H7 (cell line): ENCODE measurements at places on chromosomes 6 and 20.

GRCh38 chr20:25199473-25200260 is 4.2 kb downstream of the ENTPD6 start:
- no peak for DNase-seq

DNA sequence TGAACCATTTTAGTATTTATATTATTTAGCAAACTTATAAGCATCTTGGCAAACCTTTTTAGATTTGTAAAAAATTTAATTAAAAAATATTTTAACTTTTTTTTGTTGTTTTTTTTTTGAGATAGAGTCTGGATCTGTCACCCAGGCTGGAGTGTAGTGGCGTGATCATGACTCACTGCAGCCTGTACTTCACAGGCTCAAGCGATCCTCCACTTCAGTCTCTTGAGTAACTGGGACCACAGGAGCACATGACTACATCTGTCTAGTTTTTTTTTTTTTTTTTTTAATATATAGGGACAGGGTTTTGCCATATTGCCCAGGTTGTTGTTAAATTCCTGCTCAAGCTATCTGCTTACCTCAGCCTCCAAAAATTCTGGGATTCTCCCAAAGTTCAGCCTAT is 161.1 kb downstream of the EYS start:
- no peak for DNase-seq

- DNase-seq = no peak
Measured at GRCh38 chr6:39152262-39152661, 37.3 kb upstream of the SAYSD1 start.

DNA sequence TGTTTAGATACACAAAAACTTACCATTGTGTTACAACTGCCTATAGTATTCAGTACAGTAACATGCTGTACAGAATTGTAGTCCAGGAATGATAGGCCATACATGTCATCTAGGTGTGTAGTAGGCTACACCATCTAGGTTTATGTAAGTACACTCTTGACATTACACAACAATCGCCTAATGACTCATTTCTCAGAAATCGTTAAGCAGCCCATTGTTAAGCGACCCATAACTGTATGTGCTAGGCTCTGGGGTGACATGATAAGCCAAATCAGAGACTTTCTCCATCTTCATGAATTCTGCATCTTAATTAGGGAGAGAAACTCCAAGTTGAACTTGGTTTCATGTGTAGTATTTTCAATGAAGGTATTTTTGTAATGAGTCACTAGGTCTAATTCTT is 17.2 kb downstream of the STK35 start:
- no peak for DNase-seq

DNA sequence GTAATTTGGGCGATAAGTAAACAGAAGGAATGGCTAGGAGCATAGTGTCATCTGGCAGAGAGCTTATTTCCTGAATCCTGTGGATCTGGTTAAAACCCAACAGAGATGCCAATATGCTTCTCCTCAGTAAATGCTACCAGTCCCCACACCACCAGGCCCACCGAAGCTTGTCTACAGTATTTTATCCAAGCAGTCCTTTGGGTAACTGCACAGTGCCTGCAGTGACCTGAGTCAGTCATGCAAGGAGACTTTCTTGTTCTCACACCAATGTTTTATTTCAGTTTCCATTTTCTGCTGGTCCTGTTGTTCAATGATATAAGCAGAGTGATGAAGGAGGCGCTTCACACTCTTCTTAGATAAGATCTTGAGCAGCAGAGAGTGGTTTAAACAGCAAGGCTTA is 326.3 kb downstream of the RIMS1 start:
- no peak for DNase-seq

GRCh38 chr6:144681334-144681733 is 396.2 kb downstream of the UTRN start:
- DNase-seq = no peak

DNA sequence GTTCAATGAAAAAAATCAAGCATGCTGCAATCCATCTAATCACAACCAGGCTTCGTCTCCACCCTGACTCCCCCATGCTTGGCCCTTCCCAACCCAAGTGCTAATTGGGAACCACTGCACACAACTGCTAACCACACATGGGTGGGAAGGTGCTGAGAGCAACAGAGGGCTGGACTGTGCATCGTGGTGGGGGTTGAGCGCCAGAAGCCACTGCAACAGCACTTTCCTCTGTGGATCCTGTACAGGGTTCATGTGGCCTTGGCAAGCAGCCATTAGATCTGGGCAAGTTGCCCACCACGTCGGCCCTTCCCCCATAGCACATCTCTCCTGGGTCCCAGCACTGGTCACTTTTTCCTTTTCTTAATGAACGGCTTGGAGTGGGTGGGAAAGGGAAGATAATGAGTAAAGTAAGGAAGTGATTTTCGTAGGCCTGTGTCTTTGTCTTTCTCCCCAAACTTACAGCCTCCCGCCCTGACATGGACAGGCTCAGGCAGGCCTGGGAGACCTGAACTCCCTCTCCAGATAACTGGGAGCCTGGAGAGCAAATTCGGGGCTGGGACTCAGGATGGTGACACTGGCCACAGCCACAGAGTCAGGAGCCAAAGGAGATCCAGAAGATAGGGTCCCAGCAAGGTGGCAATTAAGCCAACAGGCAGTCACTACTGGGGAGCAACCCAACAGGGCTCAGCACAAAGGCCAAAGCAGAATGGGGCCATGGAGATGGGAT is 34.4 kb upstream of the MRPS10 start:
- no peak for DNase-seq
